Activated CD4-positive, alpha-beta T cell treated with anti-CD3 and anti-CD28 coated beads, Interleukin-2, amount 10 ng/mL, durations not matched to agents 24 days and 14 days (primary cell): ENCODE measurements at places on chromosomes 4 and X.

DNA sequence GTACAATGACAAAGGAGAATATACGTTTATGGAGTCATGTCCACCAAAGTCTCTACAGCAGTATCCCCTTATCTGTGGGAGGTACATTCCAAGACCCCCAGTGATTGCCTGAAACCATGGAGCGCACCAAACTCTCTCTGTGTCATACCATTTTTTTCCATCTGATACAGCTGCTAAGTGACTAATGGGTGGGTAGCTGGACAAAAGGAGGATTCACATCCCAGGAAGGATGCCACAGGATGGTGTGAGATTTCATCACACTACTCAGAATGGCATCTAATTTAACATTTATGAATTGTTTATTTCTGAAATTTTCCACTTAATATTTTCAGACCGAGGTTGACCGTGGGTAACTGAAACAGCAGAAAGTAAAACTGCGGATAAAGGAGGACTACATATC, 49.8 kb upstream of the AGA start:
- DNase-seq: no peak

- DNase-seq: peak; percentile 80
These were observed 12.4 kb downstream of the YIPF6 start for GRCh38 chrX:68511255-68511654.

DNA sequence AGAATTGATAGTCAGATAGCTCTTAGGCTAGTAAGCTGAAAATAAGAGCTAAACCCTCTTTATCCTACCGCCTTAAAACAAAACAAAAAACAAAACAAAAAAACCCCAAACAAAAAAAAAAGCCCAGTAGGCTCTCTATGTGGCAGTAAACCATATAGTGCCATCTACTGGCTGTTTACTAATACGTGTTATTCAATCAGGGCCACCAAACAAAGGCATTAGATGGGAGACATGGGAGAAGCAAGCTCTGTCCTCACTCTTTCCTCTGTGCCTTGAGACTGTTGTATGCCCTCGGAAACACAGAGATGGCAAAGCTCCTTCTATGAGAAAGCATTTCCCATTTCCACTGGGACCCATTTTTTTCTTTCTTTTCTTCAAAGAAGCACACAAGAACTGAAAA, 148.8 kb upstream of the MID1 start:
- DNase-seq: no peak

GRCh38 chr4:113437129-113437528, 324.4 kb downstream of the CAMK2D start:
- no peak for DNase-seq

DNA sequence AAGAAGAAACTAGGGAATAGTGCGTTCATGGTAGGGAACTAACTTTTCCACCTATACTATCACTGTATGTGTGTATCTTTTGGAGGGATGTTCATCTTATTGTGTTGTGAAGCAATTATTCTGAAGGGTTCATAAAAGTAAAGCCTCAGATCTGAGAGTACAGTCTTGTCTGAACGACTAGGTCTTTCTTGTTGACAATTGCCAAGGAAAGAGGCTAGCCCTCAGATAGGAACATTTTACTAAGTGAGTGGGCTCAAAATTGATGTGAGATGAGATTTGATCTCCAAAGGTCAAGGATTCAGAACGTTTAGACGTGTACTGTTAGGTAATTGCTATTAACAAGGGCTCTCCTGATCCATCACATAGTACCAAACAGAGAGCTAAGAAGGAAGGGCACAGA, 15.2 kb upstream of the CNOT6L start:
- no peak for DNase-seq
